Tibial nerve (tissue), 4 donors: ENCODE measurements at places on chromosomes 11 and 22.

GRCh38 chr11:11520231-11521015 is 101.4 kb downstream of the GALNT18 start:
- DNase-seq, result no peak

GRCh38 chr22:36816339-36816635 is 548 bp downstream of the PVALB start:
- no peak for DNase-seq

GRCh38 chr11:118240999-118241763 is 11.0 kb downstream of the MPZL3 start:
- DNase-seq, result no peak

DNA sequence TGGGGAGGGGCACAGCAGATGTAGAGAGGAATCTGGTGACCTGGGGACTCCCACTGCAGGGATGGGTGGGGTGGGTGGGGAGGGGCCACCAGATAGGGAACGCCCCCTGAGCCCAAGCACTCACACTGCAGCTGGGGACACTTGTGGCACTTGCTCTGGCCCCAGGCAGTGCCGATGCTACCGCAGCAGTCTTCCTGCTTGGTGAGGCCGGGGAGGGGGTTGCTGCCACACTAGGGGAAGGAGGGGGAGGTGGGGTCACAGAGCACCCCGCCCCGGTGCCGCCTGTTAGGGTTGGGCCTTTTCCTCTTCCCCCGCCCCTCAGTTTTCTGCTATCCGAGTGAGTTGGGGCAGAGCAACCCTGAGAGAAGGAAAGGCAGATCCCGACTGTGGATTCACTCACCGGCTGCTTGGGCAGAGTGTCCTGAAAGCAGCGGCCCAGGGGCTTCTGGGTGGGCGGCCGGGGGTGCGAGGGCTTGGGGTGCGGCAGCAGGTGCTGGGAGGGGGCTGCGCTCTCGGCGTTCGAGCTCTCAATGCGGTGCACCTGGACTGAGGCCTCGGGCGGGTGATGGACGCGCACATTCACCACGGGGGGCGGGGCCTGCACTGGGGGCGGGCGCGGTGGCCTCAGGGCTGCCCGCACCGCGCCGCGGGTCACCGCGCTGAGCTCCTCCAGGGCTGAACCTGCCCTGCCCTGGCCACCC is 4.7 kb downstream of the LTBP3 start:
- no peak for DNase-seq

DNA sequence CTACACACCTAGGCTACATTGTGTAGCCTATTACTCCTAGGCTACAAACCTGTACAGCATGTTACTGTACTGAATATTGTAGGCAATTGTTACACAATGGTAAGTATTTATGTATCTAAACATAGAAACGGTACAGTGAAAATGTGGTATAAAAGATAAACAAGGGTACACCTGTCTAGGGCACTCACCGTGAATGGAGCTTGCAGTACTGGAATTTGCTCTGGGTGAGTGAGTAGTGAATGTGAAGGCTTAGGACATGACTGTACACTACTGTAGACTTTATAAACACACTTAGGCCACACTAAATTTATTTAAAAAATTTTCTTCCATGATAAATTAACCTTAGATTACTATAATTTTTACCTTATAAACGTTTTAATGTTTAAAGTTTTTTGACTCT is 171.7 kb upstream of the NCAM1 start:
- no peak for DNase-seq

- no peak for DNase-seq
Measured at GRCh38 chr11:121566279-121567168, 113.8 kb upstream of the SORL1-AS1 start.

- DNase-seq, result no peak
Measured at GRCh38 chr11:11988681-11989261, 19.7 kb downstream of the DKK3 start.

- no peak for DNase-seq
Measured at GRCh38 chr11:95831198-95831883, 41.0 kb downstream of the CEP57 start.
